ENCODE measurements at places on chromosomes 2 and 18. TPM values are rescaled to one million over a fixed set of nuclear protein-coding genes. Genes with fewer than 3 reads are reported as not detected.

DNA sequence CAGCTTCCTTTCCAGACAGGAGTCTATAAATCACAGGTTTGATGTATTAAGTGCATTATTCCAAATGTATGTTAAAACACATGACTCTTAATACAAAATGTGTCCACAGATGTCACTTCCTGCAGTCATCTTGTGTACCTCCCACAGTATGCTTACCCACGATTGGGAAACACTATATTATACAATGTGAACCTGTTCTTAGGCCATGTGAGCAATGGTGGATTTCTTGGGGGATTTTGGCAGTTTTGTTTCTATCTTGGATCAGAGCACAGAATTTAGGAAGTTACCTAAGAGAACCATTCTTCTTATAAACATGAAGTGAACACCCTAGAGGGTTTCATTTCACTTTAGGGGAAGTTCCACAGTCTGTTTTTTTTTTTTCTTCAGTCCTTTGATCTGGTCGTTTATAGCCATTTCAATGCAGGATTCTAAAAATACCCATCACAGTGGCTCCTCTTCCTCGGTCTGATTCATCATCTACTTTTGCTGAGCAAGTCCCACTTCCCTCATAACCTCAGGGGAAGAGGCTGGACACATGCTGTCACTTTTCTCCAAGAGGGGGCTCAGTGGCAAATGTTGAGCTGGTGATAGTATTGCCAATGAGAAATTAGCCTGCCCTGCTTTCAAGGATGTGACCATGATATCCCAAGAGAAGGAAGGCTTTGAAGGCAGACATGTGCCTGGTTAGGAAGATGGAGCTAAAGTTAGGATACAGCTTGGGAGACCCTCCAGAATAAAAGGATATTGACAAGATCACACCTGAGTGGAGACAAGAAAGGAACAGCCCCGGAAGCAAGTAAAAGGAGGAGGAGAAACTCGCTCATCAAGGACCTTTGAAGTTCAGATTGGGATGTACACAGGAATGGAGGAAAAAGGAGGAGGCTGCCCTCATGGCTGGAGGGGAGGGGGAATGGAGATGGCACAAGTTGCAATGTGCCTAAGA, 22.6 kb downstream of the PLEK start:
- peak; percentile 83 for DNase-seq
- no peaks in the 10 kb centered on the region for H3K27me3 ChIP-seq
- H3K4me1 ChIP-seq = peaks cover 76% of the 10 kb centered on the region
- peaks cover 47% of the 10 kb centered on the region for H3K36me3 ChIP-seq

DNA sequence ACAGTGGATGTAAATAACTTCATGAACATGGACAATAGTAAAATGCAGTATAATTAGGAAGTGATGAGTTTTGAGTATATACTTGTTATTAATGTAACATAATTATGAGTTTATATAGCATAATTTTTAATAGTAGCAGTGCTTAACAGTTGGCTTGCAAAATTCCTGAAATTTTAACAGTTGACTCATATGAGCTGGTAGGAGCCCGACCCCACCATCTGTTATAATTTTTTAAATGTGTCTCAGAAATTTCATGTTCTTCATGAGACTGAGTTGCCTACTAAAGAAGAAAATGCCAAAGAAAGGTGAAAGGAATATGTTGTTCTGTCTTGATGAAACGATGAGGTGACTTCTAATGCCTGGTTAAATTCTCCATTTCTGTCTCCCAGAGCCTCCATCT, 62.6 kb downstream of the ITGB1BP1 start:
- DNase-seq = no peak
- H3K27me3 ChIP-seq = peaks cover 4% of the 10 kb centered on the region
- peaks cover 4% of the 10 kb centered on the region for H3K4me1 ChIP-seq
- no peak overlapping the region for H3K4me3 ChIP-seq
- no peak overlapping the region for H3K27ac ChIP-seq

Gene NEB
- polyA plus RNA-seq = 0.88 TPM

GRCh38 chr2:45652090-45653031, 886 bp downstream of the PRKCE start:
- peaks cover 54% of the 10 kb centered on the region for H3K4me1 ChIP-seq
- peak overlapping the region; percentile 93 for H3K27ac ChIP-seq
- H3K4me3 ChIP-seq = peak overlapping the region; percentile 99

- H3K4me3 ChIP-seq = no peak overlapping the region
- peaks cover 19% of the 10 kb centered on the region for H3K4me1 ChIP-seq
- DNase-seq = no peak
These were observed 33.8 kb upstream of the ACYP2 start for GRCh38 chr2:54081574-54081973.

- H3K27me3 ChIP-seq = no peaks in the 10 kb centered on the region
- no peak overlapping the region for H3K4me3 ChIP-seq
- H3K4me1 ChIP-seq = no peaks in the 10 kb centered on the region
- DNase-seq = no peak
These were observed 155.5 kb upstream of the ACVR2A start for GRCh38 chr2:147689220-147689909.

DNA sequence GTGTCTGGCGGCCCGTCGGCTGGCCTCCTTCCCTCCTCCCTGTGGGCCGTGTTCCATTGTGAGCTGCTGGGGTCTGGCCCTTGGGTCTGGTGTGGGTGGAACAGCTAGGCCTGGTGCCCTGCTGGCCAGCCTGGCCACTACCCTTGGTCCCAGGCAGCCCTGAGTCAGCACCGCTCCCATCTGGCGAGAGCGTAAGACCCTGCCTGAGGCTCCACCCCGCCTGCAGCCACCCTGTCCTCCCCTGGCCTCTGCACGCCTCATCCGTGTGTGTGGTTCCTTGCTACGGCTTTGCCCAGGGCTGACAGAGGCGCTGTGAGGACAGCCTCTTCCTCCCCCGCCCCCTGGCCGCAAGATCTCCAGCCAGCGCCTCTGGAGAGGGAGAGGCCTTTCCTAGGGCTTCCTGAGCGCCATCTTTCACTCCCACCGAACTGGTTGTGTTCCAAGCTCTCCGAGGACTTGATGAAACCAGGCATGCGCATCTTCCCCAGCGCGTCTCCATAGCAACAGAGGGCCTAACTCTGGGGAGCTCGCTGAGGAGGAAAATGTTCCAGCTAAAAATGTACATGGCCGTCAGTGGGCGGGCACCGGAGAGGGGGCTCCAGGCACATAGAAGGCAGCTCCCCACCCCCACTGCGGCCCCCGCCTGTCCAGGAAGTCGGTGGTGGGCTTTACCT, 83.0 kb downstream of the STPG4 start:
- no peak for DNase-seq
- peaks cover 84% of the 10 kb centered on the region for H3K4me1 ChIP-seq
- peaks cover 9% of the 10 kb centered on the region for H3K36me3 ChIP-seq
- peak overlapping the region; percentile 98 for H3K27ac ChIP-seq
- H3K4me3 ChIP-seq = peak overlapping the region; percentile 67
- H3K27me3 ChIP-seq = no peaks in the 10 kb centered on the region

DNA sequence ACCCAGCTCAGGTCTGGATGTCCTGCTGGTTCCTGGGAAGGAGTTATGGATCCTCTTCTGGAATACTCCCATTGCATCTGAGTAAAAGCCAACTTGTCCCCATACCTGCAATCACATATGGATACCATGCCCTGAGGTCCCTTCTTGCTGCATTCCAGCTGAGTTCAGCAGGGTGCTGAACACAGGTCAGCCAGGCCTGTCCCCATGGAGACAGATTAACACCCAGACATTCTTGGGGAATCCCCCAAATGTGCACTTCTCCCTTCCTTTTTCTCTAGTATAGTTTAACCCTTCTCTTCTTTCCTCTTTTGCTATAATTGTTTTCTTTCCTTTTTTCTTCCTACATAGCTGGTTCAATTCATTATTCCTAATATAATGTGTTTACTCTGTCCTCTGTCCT, 799.6 kb upstream of the HS6ST1 start:
- H3K4me1 ChIP-seq = no peaks in the 10 kb centered on the region
- H3K27me3 ChIP-seq = no peaks in the 10 kb centered on the region

GRCh38 chr2:120735746-120736170, at the start of gene GLI2:
GLI2 (plus strand) TSS chr2:120735868; CDS start chr2:120797321, 61,453 bp downstream.
- H3K4me1 ChIP-seq = peaks cover 9% of the 10 kb centered on the region
- no peak within 1 kb of the TSS for H3K4me3 ChIP-seq
- H3K27ac ChIP-seq = peak within 1 kb of the TSS; percentile 36
- H3K36me3 ChIP-seq = no peaks in the 10 kb centered on the region
- DNase-seq = no peak

Gene OTX1
- not detected for polyA plus RNA-seq

GRCh38 chr2:44009136-44009735, 13.4 kb upstream of the LRPPRC start:
- H3K36me3 ChIP-seq = peaks cover 4% of the 10 kb centered on the region
- peaks cover 16% of the 10 kb centered on the region for H3K4me1 ChIP-seq
- no peak overlapping the region for H3K4me3 ChIP-seq
- DNase-seq = no peak
- H3K27me3 ChIP-seq = peaks cover 21% of the 10 kb centered on the region
- no peak overlapping the region for H3K27ac ChIP-seq

GRCh38 chr18:79438898-79439627, 43.3 kb downstream of the NFATC1 start:
- H3K4me1 ChIP-seq = peaks cover 53% of the 10 kb centered on the region
- H3K27me3 ChIP-seq = no peaks in the 10 kb centered on the region

DNA sequence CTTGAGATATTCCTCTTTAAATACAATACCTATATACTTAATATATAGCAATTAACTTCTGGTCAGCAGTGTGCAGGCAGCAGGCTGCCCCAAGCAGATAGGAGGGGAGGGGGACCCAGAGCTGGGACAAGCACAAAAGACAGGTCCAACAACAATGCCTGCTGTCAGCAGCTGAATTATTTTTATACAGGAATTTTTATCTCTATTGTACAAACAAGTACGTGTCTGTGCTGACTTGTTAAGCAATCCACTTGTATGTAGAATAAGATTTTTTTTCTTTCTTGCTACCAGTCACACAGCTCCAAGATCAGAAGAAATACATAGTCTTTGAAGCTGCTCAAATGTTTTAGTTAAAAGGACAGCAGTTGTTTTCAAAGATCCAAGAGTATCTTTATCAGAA, 16.7 kb downstream of the BCL11A start:
- H3K27ac ChIP-seq = peak overlapping the region; percentile 63
- H3K4me3 ChIP-seq = no peak overlapping the region
- H3K27me3 ChIP-seq = no peaks in the 10 kb centered on the region
- peaks cover 66% of the 10 kb centered on the region for H3K4me1 ChIP-seq
- DNase-seq = no peak

- DNase-seq = no peak
- no peaks in the 10 kb centered on the region for H3K4me1 ChIP-seq
- no peak overlapping the region for H3K27ac ChIP-seq
These were observed 114.7 kb downstream of the BCL2L11 start for GRCh38 chr2:111235192-111236015.

Gene LRATD1
- polyA plus RNA-seq = not detected

- H3K36me3 ChIP-seq = no peaks in the 10 kb centered on the region
- peaks cover 13% of the 10 kb centered on the region for H3K27me3 ChIP-seq
- H3K27ac ChIP-seq = no peak overlapping the region
- H3K4me1 ChIP-seq = no peaks in the 10 kb centered on the region
- no peak for DNase-seq
These were observed 122.5 kb downstream of the FHOD3 start for GRCh38 chr18:36419900-36420531.

DNA sequence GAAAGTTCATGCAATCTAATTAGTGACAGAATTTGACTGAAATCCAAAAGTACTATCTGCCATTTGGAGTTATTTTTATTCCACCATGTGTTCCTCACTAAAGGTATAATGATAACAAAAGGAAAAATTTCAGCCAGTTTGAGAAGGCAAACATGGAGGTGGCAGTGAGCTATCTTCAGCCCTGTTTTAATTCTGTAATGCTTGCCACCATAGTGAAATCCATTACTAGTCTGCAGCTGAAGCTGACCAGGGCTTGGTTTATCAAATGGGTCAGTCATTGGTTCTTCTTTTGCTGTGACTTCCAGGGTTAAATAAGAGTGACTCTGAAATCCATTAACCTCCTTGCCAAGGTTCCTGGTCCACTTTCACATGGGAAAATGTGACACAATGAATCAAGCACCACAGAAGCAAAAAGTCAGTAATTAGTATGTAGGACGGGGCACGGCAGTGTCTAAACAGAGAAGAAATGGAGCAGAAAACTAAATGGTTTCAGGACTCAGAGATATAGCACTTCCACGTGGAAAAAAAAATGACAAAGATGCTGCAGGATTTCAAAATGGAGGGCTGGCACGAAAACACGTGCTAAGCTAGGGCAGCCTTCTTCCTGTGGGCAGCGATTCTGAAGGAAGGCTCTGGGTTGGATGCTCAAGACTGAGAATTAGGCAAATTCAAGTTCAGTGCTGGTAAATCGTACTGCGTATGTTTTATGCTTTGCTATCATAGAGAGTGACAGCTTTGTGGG, 87.2 kb downstream of the EPHA4 start:
- H3K4me3 ChIP-seq = no peak overlapping the region
- no peak for DNase-seq
- peaks cover 8% of the 10 kb centered on the region for H3K4me1 ChIP-seq
- H3K27me3 ChIP-seq = no peaks in the 10 kb centered on the region

DNA sequence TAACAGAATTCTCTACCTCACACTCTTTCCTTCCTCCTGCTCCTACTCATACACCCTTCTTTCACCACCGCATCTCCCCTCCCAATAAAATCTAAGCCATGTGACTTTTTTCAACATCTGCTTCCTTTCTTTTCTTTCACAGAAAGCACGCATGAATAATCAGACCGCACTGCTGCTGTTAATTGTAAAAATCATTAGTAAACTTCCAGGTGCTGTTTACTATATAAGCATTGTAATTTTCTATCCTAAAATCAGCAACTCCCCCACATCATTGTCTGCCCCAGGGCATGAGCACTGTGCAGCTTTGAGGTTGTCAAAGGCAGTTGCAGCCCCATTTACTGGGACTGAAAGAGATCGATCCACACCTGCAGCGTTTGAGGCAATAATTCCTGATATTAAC, 782.6 kb upstream of the ID2 start:
- H3K27ac ChIP-seq = no peak overlapping the region
- H3K36me3 ChIP-seq = no peaks in the 10 kb centered on the region
- no peak for DNase-seq
- H3K27me3 ChIP-seq = peaks cover 32% of the 10 kb centered on the region
- H3K4me3 ChIP-seq = no peak overlapping the region
